ENCODE measurements at places on chromosomes 4 and X.
A peak's percentile ranks its signal among the peaks of the same experiment; 100 is the strongest.

DNA sequence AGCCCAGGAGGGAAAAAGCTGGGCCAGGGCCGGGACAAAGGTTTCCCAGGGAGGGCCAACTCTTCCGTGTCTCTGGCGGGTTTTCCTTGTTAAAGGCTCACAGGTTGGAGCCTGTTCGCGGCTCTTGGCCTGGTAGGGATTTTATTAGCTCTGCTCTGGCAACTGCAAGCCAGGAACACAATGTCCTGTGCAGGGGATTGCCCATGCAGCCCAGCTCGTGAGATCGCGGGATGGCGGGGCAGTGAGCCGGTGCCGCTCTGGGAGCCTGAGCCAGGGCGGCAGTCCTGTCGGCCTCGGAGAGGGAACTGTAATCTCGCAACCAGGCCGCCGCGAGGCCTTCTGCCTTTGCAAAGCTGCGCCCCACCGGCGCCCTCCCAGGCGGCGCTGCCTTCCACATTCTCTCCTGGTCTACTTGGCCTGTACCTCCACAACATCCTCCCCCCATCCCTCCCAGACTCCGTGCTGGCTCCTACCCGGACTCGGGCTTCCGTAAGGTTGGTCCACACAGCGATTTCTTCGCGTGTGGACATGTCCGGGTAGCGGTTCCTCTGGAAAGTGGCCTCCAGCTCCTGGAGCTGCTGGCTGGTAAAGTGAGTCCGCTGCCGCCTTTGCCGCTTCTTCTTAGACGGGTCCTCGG is 2.1 kb downstream of the PITX2 start:
- no peak for DNase-seq

GRCh38 chrX:49627086-49627777 is 28.4 kb downstream of the GAGE1 start:
- peak; percentile 7 for DNase-seq

- DNase-seq: no peak
Observed at GRCh38 chrX:116238567-116239255, 68.2 kb downstream of the AGTR2 start.

DNA sequence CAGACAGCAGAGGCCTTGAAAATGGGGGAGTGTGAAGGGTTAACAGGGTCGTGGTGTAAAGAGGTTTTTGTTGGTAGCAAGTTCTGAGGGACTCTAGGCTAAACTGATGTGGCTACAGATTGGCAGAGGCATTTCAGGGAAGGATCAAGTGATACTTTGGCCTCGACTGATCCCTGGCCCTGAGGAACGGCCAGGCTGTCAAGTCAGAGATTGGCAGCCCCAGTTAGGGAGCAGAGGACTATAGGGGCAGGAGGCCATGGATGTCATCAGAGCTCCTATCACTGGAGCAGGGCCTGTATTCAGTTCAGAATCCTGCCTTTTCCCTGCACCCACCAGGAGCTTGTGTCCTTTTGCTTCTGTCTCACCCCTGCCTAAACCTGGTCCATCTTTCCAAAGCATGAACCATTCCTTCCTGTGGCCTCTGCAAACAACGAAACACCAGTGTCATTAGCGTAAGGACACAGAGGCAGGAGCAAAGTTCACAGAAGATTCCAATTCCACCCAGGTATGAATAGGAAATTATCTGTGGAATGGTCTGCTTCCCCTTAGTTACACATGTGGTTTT is 613.1 kb downstream of the MID1IP1 start:
- no peak for DNase-seq

GRCh38 chrX:10288373-10288975 is 131.7 kb downstream of the CLCN4 start:
- no peak for DNase-seq

GRCh38 chr4:61934198-61934597 is 734.1 kb downstream of the ADGRL3 start:
- no peak for DNase-seq

GRCh38 chr4:88585917-88586316 is 6.4 kb upstream of the HERC3 start:
- DNase-seq: no peak

DNA sequence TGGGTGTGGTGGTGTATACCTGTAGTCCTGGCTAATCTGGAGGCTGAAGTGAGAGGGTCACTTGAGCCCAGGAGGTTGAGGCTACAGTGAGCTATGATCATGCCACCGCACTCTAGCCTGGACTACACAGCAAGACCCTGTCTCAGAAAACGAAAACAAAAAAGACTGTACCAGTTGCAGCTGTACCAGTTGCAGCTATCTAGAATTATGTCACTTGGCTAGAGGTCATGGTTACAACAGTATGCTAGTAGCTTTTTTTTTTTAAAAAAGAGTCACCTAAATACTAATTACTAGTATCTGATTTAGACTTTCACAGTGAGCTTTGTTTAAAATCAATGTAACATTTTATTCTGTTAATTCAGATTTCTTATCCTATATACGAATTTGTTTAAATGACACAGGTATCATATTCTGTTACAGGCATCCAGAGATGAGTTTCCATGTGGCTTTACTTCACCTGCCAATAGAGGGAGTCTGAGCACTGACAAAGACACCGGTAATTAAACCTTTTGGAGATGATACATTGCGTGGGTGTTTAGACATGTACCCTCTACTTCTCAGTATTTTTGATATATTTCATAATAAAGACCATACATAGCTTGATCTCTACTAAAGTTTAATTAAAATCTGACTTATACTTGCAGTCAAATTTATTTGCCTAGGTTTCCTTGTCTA is 100.2 kb upstream of the IL13RA1 start:
- DNase-seq: no peak

DNA sequence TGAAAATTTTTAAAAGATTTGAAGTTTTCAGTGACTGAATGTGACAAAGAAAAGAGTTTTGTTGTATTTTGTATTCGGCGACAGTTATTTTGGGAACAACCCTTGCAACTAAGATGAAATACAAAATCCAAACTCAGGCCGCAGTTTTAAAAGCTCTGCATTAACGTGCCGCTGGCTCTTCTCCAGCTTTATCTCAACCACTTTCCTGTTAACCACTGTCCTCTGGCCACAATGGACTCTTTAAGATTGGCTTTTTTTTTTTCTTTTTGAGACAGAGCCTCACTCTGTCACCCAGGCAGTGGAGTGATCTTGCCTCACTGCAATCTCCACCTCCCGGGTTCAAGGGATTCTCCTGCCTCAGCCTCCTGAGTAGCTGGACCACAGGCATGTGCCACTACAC is 22.1 kb upstream of the AMTN start:
- no peak for DNase-seq

GRCh38 chr4:108143515-108143914 is 25.2 kb downstream of the LEF1 start:
- DNase-seq: no peak

GRCh38 chr4:124958847-124959246 is 246.3 kb upstream of the ANKRD50 start:
- no peak for DNase-seq

DNA sequence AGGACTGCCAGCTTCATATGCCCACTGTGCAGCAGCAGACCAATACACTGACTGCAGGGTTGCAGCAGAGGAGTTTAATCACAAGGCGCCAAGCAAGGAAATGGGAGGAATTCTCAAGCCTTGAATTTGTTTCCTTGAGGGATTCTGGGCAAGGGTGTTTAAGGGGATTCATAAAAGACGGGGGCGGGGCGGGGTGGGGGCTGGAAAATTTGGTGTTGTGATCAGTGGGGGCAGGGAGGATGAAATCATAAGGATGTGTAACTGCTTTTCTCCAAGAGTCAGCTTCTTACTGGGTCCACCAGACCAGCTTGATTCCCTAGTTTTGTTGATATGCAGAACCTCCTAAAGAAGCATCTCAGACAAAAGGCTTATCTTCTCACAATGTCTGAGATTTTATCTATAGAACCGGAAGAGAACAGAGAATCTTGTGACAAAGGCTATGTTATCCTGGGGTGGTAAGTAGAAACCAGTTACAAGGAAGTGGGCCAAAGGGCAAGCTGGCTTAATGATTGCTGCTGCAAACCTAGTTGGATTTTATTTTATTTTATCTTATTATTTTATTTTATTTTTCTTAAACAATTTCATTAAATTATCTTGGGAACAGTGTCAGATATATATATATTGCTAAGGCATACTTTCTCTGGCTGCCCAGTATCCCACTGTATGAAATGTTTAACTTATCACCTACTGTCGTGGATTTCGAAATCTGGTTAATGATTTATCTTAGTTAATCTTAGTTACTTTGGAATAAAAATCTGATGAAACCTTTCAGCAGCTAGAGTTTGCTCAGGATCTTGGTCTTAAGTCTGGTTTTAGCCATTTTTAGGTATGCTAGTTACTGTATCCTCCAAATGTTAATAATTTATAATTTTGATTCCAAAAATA is 276.4 kb downstream of the RPA4 start:
- no peak for DNase-seq

DNA sequence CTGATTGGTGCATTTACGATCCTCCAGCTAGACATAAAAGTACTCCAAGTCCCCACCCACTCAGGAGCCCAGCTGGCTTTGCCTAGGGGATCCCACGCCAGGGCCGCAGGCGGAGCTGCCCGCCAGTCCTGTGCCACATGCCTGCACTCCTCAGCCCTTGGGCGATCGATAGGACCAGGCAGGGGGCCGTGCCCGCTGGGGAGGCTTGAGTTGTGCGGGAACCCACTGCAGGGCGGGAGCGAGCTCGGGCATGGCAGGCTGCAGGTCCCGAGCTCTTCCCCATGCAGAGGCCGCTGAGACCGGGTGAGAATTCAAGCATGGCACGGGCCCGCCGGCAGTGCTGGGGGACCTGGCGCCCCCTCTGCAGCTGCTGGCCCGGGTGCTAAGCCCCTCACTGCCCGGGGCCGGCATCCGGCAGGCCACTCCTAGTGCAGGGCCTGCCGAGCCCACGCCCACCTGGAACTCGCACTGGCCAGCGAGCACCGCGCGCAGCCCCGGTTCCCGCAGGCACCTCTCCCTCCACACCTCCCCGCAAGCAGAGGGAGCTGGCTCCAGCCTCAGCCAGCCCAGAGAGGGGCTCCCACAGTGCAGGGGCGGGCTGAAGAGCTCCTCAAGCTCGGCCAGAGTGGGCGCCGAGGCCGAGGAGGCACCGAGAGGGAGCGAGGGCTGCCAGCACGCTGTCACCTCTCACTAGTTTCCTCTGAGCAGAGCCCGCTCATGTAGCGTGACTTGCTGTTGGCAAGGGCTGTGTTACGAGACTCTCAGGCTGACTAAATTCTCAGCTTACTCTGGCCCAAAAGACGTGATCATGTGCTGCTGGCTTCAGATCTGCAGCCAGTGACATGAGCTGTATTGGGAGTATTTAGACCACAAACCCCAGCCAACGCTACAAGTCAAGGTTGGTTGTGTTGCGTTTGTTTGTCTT is 87.5 kb downstream of the TRAPPC11 start:
- no peak for DNase-seq

DNA sequence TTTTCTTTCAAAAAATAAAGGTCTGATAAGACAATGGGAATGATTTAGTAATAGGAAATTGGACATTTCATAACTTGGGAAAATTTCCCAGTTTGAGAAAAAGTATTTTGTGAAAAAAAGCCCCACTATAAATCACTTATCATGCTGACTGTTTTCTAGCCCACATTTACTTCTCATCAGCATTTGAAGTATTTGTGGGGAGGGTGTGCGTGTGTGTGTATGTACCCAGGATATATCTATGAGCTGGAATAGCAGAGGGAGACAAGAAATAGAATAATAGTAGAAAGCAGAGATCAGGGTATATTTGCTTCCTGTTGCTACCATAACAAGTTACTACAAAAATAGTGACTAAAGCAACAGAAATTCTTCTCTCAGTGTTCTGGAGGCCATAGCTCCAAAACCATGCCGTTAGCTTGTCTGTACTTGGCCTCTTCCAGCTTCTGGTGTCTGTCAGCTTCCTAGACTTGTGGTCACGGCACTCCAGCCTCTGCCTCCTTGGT is 139.8 kb downstream of the PTTG2 start:
- DNase-seq: no peak

DNA sequence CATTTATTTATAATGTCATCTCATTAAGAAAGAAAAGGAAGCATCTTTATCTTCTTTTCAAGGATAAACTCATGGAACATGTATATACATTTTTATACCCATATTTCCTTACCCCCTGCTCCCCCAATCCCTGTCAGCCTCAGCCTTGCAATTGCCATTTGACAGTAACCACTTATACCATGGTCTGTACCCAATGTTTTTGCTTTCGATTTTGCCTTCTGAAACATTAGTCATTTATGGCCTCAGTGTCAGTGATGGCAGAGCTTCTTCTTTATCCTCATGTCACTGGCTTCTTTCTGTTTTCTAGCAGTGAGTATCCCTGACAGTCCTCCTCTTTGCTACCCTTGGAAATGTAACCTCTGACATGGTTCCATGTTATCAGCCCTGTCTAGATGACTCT is 228.4 kb downstream of the SPRY1 start:
- DNase-seq: no peak

- no peak for DNase-seq
Observed at GRCh38 chr4:127601029-127601428, 31.7 kb upstream of the INTU start.

GRCh38 chr4:88693792-88694191 is 3.8 kb downstream of the NAP1L5 start:
- DNase-seq: no peak

DNA sequence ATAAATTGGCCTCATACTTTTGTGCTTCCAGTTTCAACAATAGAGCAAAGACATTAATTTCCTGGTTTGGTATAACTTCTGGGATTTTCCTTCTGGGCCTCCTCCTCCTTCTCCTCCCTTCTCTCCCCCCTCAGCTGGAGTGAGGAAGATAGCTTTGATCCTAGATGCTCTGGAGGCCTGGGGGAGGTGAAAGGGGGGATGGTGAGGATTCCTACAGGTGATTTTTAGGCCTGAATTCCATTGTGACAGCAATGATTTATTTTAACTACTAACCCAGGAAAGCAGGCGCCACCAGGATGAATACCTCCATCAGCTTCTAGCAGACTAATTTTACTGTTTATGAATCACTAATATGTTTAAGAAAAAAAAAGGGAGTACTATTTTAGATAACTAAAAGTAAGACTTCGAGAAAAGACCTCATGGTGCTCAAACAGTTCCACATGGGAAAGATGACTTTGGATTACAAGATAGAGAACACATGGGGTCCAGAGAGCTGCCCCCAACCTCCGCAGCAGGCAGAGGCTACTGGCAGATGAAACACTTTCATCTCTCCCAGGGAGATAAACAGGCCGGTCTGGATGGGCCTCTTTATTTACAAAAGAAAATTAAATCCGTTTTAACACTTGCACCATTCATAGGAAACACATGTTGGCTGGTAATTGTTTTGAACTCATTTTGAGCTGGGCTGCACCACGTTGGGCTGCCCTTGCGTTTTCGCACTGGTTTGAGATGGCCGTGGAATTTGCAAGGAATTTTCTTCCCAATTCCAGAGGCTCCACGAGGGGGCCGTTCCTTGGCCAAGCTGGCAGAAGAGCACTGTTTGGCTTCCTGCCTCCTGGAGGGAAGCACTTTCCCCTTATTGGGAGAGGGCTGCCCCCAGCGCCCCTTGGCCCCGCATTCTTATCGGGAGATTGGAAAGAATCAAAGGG is 125.1 kb upstream of the STX18 start:
- no peak for DNase-seq

- no peak for DNase-seq
Observed at GRCh38 chr4:139208404-139208945, 31.5 kb upstream of the ELF2 start.

GRCh38 chr4:6746721-6747293 is 30.8 kb downstream of the BLOC1S4 start:
- no peak for DNase-seq

GRCh38 chr4:110840221-110840654 is 217.4 kb upstream of the PITX2 start:
- no peak for DNase-seq

- DNase-seq: no peak
Observed at GRCh38 chrX:97367125-97367524, 483.4 kb downstream of the RPA4 start.

Measured in stimulated activated naive CD4-positive, alpha-beta T cell treated with Interleukin-2 at 50 U/mL for 16 hours (primary cell).